Bone marrow (tissue), 2 donors: ENCODE measurements at places on chromosomes 4 and X.

- DNase-seq: no peak
Observed at GRCh38 chr4:61580721-61581377, 380.7 kb downstream of the ADGRL3 start.

GRCh38 chrX:131831185-131831520 is 191.9 kb upstream of the STK26 start:
- no peak for DNase-seq

GRCh38 chr4:77040854-77041725 is 34.7 kb downstream of the CCNI start:
- peak; percentile 25 for DNase-seq

DNA sequence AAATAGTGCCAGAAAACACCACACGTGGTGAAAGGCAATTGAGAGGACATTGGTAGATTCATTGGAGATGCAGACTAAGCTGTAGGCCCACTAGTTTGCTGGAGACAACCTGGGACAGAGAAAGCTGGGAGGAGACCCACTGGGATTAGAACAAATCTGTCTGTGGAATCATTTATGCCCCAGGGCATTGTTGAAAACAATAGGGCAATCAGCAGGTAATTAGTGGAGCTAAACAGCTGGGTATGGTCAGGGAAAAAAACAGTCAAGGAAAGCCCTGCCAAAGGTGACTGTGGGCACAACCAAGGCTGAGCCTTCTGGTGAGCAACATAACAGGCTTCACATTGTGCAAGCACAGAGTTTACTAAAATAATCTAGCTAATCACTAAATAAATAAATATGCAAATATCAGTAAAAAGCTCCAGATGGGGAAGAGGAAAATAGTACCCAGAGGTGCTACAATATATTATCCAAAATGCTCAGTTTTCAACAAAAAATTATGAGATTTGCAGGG is 9.0 kb downstream of the TCEAL3 start:
- DNase-seq: no peak

GRCh38 chr4:176817204-176817603 is 24.5 kb upstream of the VEGFC start:
- no peak for DNase-seq

DNA sequence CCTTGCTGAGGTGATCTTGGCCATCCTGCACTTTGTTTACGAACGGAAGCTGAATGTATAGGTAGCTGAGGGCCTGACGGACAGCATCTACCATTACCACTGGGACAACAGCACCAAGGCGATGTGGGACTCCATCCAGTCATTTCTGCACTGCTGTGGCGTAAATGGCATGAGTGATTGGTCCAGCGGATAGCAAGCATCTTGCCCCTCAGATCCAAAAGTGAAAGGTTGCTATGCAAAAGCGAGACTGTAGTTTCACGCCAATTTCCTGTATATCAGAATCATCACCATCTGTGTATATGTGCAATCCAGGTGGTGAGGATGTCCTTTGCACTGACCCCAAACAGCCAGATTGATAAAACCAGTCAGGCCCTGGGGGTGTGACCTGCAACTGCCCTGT is 4.2 kb upstream of the PYURF start:
- DNase-seq: no peak

- peak; percentile 54 for DNase-seq
Observed at GRCh38 chr4:99043346-99043745, 45.2 kb downstream of the ADH5 start.

- no peak for DNase-seq
Observed at GRCh38 chr4:147428583-147428982, 52.3 kb upstream of the EDNRA start.

- no peak for DNase-seq
Observed at GRCh38 chrX:100895365-100896075, 21.4 kb upstream of the NOX1 start.

- DNase-seq: no peak
Observed at GRCh38 chr4:101221294-101221693, 126.0 kb downstream of the PPP3CA start.

DNA sequence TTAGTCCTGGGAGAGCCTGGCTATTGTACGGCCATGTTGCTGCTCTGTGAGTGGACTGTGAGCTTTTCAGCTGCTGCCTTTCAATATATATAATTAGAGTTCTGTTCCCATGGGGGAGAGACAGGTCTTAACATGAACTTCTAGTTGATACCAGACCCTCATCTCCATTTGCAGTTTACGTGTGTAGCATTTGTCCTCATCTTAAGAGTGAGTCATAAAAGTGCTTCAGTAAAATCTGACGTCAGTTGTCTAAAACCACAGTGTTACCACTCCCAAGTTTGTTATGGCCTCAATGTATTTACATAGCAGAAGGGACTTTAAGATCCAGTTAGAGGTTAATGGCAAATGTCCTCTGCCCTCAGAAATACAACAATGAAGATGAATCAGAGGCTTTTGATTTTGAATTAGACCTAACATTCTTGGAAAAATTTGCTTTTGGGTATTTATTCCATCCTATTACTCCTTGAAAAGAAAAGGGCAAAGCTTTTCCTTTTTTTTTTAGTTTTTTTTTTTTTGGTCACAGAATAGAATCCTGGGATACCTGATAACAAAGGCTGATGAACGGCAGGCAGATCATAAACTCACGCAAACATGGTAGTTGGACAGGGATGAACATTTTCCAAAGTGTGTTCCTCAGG is 38.6 kb downstream of the PHOX2B start:
- no peak for DNase-seq

- DNase-seq: no peak
Observed at GRCh38 chr4:40227284-40227683, 30.5 kb downstream of the RHOH start.

- DNase-seq: no peak
Observed at GRCh38 chr4:127000110-127000509, 632.6 kb upstream of the INTU start.

- no peak for DNase-seq
Observed at GRCh38 chr4:112287258-112287989, 1.7 kb upstream of the TIFA start.

GRCh38 chr4:138063581-138063980 is 178.6 kb downstream of the SLC7A11 start:
- DNase-seq: no peak

DNA sequence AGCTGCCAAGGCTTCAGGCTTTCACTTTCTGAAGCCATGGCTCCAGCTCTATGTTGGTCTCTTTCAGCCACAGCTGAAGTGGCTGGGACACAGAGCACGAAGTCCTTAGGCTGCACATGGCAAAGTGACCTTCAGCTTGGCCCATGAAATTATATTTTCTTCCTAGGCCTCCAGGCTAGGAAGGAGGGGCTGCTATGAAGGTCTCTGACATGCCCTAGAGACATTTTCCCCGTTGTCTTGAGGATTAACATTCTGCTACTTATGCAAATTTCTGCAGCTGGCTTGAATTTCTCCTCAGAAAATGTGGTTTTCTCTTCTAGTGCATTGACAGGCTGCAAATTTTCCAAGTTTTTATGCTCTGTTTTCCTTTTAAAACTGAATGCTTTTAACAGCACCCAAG is 99.8 kb upstream of the KCNIP4 start:
- no peak for DNase-seq

DNA sequence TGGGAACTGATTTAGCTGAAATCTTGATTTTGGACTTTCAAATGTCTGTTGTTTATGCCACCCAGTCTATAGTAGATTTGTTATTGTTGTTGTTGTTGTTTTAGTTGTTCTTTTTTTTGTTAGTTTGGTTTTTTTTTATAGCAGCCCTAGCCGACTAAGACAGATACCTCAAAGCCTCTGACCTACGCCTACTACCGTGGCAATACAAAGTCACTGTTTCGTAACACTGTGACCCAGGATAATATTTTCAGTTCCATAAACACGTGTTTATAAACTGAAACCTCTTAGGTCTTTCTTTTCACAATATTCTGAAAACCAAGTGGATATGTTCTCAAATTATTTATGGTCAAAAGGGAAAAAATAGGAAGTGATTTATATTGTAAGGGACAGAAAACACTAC is 32.8 kb downstream of the VCX2 start:
- DNase-seq: no peak

DNA sequence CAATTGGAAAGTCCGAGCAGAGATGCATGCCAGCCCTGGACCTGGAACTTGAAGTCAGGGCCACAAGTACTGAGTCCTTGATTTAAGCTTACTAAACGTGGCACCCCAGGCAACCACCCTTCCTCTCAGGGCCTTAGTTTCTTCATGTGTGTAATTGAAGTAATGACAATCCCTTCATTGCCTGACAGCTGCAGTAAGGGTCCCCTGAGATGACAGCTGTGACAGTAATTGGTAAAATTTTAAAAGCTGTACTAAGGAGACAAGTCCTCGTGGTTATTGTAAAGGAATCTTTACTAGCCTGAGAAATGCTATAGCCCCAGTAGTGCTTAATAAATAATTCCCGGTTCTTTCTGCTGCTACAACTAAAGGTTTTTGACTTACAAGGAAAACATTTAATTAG is 175.1 kb upstream of the RADX start:
- no peak for DNase-seq

DNA sequence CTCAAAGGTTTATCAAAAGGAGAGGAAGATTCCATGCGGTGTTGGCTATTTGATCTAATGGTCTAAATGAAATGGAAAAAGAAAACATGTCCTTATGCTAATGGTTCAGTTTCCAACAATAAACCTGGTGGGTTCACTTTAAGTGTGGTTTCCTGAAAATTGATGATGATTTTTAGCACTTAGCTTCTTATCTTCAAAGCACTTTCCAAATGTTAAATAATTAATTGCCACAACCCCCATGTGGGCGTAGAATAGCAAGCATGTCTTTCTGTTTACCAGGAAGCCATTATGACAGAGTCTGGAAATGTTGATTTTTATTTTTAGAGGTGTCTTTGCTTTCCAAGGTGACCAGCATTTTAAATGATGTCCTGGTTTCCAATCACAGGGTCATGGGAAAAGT is 134.8 kb upstream of the SLC4A4 start:
- no peak for DNase-seq

- DNase-seq: no peak
Observed at GRCh38 chr4:159126716-159127115, 23.8 kb downstream of the RAPGEF2 start.

DNA sequence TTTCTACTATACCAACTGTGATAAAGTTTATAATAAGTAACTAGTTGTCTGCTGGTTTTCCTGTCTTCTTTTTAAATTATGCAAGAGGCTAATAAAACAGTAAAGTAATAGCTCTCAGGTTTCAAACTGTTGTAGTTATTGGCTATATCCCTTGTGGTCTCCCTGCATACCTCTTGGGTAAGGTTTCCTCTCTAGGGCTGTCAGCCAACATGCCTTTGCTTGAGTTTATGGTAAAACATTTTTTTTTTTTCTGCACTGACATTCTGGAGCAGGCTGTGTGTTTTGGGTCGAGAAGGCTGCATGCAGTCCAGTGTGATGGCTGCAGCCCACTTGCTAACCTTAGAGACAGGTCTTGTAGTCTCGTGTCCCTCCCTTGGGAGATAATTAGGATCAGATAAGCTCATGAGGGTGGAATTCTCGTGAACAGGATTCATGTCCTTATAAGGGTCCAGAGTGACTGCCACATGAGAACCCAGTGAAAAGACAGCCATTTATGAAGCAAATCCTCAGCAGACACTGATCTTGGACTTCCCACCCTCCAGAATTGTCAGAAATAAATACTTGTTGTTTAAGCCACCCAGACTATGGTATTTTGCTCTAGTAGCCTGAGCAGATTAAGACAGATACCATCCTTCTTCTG is 831.2 kb downstream of the CCSER1 start:
- no peak for DNase-seq

GRCh38 chr4:5707778-5708448 is 446 bp downstream of the EVC2 start:
- DNase-seq: no peak

- no peak for DNase-seq
Observed at GRCh38 chr4:56937262-56937661, 29.6 kb downstream of the REST start.

GRCh38 chr4:101400096-101400495 is 52.8 kb upstream of the PPP3CA start:
- DNase-seq: no peak

DNA sequence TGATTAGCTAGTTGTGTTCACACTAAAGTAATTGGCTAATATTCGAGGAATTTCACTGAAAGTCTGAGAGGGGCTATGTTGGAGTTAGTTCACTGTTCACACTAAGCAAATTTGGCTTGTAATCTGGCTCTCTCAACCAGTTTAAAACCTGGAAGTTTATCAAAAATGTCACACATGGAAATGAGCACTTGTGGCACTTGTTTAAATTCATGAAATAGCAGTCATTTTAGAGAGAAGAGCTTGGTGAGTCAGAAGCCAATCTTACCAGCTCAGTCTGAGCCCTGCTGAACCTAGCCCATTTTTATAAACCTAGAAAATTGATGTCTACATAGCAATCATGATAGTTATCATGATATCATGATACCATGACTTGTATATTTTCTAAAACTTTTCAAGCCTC is 90.7 kb upstream of the JADE1 start:
- DNase-seq: no peak

DNA sequence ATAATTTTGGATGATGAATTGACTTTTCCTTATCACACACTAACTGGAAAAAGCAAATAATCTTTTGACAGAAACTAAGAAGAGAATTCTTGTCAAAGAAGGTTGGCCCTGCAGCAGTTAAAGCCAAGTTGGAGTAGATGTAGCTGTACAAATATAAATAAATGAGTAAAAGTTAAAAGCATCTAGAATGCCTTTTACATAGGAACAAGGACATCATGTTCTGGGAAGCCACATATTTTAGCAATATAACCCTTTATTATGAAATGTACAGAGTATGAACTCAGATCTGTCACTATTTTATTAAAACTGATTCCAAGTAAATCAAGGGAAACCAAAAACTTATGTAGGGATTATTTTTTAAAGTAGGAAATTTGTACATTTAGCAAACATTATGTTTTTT is 269.4 kb upstream of the FAT4 start:
- no peak for DNase-seq
